ENCODE measurements at places on chromosomes 1 and 21.

GRCh38 chr1:13911697-13912619, 212.0 kb downstream of the PRDM2 start:
- DNase-seq, result no peak

GRCh38 chr1:34984435-34984792, 733 bp downstream of the TMEM35B start:
- DNase-seq, result peak; percentile 14

- no peak for DNase-seq
Observed at GRCh38 chr21:28177124-28177523, 815.6 kb downstream of the LTN1 start.

DNA sequence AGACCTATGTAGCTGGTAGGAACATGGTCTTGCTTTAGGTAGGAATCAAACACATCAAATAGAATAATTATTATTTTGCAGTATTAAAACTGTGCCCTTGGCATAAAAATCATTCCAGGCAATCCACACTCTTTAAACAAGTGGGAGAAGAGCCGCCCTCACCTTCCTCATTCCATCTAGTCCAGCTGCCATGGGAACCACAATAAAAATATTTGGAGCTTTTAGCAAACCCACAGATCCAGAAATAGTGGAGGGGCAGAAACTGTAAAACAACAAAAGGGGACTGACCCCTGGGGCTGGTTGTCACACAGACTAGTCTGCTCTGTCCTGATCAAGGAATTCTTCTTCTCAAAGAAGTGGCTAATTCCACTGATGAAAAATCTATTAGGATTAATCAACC, 61.6 kb downstream of the PTPRC start:
- DNase-seq, result no peak

GRCh38 chr21:35506352-35506751, 457.2 kb upstream of the RUNX1 start:
- DNase-seq, result no peak

DNA sequence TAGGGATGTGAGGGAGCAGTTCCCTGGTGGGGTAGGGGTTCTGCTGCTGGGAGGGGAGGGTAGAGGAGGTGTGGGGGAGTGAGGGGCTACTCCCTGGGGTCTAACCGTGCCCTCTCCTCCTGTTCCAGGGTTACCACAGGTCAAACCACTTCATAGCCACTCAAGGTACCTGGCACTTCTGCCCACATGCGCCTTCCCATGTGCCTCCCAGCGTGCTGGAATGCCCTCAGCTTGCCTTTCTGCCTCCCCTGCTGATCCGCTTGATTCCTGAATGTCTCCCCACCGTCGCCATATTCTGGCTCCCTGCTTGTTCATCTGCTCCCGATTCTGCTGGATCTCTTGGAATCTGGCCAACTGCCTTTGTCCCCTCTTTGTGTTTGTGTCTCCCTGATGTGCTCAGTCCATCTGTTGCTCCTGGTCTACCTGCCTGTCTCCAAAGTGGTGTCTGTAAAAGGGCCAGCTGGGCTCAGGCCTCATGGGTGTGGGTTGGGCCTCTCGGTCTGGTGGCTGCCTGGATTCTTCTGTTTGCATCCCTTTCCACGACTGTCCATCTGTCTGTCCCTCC, 74.4 kb downstream of the PTPRU start:
- DNase-seq, result no peak

GRCh38 chr1:113178522-113178921, 105.5 kb downstream of the LRIG2 start:
- DNase-seq, result no peak

- DNase-seq, result no peak
Observed at GRCh38 chr1:52836035-52836434, 6.5 kb upstream of the ZYG11A start.

DNA sequence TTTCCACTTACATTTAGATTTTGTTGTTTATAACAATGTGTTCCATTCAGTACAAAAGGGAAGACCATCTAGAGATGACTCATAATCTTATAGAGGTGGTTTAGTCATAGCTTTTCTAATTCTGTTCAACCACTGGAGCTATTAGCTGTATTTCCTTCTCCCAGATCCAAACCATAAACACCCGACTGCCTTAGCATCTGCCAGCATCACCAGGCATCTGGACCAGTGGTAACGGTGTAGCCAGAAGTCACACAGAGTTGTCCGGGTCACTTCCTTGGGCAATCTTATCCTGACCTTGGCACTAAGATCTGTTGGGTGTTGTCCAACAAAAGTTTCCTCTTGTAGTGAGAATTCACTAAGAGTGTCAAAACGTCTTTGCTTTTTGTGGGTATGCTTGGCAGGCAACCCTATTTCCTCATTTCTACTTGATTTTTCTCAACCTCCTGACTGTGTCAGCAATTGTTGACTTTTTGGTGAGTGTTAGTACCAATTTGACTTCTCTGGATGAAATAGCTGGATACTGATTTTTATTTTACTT, 372.1 kb upstream of the B3GALT2 start:
- no peak for DNase-seq

DNA sequence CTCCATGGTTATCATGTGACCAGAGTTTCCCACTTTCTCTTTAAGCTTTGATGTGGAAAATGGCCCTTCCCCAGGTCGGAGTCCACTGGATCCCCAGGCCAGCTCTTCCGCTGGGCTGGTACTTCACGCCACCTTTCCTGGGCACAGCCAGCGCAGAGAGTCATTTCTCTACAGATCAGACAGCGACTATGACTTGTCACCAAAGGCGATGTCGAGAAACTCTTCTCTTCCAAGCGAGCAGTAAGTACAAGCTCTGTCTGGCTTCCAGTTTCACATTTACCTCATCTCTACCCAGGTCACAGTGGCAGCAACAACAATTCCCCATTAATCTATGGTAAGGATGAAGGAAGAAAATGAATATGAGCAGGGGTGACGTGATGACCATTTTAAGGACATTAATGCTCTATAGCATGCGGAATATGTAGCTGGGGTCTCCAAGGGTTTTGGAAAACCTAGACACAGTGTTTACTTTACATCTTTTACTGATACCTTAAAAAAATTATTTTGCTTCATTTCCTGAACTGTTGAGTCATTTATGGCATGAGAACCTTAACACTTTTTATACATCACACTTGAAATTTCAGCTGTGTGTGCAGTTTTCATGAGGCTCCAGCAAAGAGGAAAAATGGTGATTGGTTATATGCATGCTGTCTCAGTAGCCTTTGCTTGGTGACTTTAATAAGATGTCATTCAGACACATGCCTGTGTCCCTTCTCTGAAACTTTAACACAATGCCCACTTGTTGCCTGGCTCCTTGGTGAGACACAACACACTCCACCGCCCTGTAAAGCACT, 286.3 kb upstream of the SGIP1 start:
- no peak for DNase-seq

DNA sequence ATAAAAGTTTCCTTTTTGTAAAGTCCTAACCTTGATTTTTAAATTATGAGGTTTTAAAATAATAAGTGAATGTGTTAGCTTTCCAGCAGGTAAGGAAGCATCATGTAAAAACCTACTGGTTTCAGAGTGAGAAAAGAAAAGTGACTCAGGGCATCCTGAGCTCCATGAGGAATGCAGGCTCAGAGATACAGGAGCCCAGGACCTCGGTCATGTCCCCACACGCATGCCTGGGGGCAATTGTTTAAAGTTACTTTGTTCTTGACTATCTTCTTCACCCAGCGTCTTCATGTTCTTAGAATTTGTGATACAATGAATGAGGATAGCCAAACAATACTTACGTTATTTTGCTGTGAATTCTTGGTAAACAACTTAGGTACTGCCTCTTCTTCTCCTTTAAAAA, 117.4 kb upstream of the PLPPR5 start:
- DNase-seq, result no peak

GRCh38 chr1:6497215-6497866, 5.9 kb upstream of the PLEKHG5 start:
- no peak for DNase-seq

Data from SHP77 (cell line).